ENCODE measurements at places on chromosomes 1 and 21.

DNA sequence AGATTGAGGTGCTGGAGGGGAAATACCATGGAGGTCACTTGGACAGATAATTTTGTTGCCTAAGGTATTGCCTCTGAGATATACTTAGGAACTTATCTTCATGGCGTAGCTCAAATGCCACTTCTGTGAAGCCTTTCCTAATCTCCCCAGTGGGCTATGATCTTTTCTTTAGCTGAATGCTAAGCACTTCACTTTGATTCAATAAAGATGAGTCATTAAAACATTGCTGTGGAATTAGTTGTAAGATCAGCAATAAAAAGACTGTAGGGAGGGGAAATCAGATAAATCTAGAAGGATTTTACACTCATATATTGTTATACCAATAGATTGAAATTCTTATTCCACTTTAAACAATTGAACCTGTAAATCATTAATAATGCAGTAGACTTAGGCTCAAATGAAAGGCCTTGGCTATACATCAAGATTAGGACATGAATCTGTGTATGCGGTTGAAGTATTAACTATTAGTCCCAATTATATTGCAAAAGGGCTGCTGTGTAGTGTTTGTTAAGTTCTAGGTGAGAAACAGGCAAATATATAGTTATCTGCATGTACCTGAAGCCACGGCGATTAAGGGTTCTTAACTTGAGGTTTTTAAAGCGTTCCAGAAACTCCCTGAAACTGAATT, 19.2 kb upstream of the MAGOH start:
- no peak for DNase-seq

- DNase-seq = peak; percentile 58
Measured at GRCh38 chr1:85628791-85629531, 48.4 kb downstream of the CCN1 start.

DNA sequence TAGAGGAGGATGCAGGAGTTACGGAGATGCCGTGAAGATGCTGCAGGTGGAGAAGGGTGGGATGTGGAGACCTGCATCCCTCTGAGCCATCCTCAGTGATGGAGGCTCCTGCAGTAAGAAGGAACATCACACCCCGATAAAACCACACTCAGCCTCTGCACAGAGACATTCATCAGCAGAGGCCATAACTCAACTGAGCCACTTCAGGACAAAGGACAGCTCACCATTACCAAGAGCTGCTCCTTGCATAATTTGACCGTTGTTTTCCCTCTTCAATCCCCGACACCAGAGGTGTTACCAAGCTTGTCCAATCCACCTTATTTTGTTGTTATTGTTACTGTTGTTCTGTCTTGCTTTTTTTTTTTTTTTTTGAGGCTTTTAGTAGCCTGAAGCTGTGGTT, 543.9 kb downstream of the AJAP1 start:
- no peak for DNase-seq

- DNase-seq = no peak
Measured at GRCh38 chr1:234409328-234409727, 36.1 kb downstream of the COA6 start.

- no peak for DNase-seq
Measured at GRCh38 chr1:243391355-243391754, 135.5 kb downstream of the SDCCAG8 start.

Measured in HFF-Myc (cell line).